ENCODE measurements at places on chromosomes 1 and 21.

DNA sequence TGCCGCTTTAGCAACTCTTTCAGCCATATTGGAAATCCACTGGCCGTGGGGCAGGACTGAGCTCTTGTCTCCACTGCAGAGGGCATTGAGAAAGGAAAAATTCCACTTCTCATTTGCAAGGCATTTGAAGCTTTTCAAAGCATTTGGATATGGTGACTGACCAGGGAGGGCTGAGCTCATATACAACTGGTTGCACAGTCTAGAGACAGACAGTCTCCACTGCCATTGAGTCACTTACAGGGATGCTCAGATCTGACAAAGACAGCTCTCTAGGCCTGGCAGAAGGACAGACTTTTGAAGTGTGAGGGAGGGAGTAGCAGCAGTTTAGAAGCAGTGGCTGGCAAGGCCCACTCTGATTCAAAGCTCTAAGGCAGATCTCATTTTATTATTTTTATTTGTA, 24.2 kb downstream of the NCF2 start:
- no peak for DNase-seq

DNA sequence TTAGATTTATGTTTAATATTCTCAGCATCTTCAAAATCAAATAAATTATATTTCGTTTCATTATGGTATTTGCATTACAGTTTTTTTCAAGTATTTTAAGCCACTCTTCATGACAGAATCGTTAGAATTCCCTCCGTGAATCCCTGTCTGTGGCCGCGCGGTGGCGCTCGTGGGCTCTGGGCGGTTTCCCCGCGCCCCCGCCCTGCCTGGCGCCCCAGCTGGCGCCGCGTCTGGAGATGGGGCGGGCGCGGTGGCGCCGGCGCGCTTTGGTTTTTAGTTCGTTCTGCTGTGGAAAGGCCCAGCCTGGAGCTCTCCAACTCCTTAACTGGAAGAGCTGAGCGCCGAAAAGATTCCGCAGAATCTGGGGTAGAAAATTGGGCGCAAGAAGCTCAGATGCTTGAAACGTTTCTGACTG, 25.7 kb downstream of the PRMT2 start:
- DNase-seq: peak; percentile 58

- DNase-seq: no peak
Observed at GRCh38 chr1:174678657-174679056, 230.9 kb downstream of the GPR52 start.

- no peak for DNase-seq
Observed at GRCh38 chr21:39315603-39316445, 2.4 kb upstream of the BRWD1 start.

DNA sequence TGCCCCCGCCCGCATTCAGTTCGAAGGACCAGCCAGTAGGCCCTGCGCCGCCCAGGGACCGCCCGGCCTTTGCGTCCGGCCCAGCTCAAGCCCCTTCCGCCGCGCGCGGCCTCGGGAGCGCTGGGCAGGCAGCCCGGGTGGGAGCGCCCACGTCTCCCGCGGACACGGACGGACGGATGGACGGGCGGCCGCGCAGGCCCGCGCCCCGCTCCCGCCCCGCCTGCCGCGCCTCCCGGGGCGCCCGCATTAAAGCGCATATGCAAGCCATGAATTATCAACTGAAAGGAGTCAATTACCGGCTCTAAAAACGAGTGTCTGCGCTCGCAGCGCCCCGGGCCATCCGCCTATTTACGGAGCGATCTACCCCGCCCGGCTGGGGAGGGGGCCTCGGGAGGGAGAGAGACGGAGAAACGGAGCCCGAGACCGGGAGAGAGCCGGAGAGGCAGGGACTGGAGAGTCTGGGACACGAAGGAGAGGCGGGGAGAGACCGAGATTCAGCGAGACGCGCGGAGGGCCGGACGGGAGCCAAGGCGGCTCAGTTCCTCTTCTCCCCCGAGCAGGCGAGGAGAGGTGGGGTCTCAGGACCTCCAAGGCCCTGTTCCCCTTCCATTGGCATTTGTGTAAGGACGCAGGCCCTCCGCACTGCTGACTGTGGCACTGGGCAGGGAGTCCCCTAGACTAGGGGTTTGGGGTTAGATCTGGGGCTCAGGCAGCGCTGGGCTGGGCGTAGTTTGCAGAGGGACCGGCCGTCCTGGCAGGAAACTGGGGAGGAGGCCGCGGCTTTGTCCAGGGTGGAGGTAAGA, 41.3 kb upstream of the DMBX1 start:
- no peak for DNase-seq
